Stimulated activated CD4-positive, alpha-beta T cell treated with anti-CD3 and anti-CD28 coated beads, Interleukin-1b, Interleukin-23, amount 100 ng/mL, for 1 hour (primary cell): ENCODE measurements at places on chromosomes 2 and 18.

- no peak for DNase-seq
These were observed 397.4 kb upstream of the SALL3 start for GRCh38 chr18:78582181-78582709.

GRCh38 chr2:72367530-72368225 is 220.0 kb upstream of the CYP26B1 start:
- DNase-seq, result no peak

GRCh38 chr2:42092084-42092996 is 44.5 kb downstream of the PKDCC start:
- DNase-seq, result no peak

DNA sequence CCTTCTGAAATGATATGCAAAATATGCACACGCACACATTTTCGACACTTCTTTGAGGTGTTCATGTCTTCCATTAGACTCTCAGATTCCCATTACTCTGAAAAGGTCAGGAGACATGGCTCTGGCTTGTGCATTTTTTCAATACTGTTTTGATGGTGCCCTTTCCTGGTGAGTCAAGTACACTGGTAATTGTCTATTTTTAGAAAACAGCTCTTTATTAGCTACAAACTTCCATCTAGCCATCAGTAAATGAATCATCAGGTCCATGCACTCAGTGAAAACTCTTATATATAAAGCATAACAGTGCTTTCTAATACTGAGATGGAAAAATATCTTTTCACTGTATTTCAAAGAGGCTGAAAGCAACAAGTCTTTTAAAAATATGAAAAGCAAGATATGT is 194.9 kb downstream of the GALNT1 start:
- no peak for DNase-seq

DNA sequence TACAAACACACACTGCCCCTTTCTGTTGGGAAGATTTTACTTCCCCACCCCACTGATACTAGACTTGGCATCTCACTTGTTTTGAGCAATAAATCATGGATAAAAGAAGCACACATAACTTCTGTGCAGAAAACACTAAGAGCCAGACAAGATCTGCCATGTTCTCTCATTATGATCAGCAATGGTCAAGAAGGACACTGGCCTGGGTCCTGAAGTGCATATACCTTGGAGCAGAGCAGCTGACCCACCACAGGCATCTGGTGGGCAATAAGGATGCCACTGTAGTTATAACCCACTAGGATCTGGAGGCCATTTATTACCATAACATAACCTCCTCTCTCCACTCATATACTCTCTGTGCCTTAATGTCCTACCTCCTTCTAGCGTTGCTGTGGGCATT is 338.3 kb downstream of the NCKAP5 start:
- no peak for DNase-seq

GRCh38 chr2:100812573-100812972 is 7.4 kb upstream of the NPAS2 start:
- DNase-seq, result no peak

GRCh38 chr18:62664414-62664813 is 50.9 kb upstream of the PHLPP1 start:
- DNase-seq, result no peak

- no peak for DNase-seq
These were observed 61.6 kb downstream of the AAK1 start for GRCh38 chr2:69581774-69582581.

- DNase-seq, result no peak
These were observed 127.7 kb downstream of the SMAD2 start for GRCh38 chr18:47802802-47803201.

DNA sequence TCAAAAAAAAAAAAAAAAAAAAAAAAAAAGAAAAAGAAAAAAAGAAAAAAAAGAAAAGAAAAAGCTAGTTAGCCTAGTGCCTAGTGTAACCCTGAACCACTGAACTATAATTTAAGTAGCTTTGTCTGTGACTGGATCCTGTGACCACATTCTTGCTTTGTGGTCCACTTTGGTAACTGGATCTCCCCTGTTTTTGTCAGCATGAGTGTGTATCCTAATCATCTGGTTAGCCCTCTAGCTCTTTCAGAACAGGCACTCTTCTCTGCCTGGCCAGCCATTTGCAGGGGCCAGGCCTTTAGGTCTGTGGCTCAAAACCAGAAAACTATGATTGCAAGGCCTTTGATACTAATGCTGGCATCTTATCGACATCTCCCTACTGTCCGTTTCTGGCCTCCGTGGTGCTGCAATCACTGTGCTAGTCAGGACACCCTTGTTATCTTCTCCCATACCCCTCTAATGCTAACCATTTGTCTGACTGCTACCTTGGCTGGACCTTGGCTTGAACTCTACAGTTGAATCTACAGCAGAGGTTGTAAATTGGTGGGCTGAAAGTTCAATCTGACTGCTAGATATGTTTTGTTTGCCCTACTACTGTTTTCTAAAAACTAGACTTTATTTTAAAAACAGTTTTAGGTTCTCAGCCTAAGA is 40.5 kb downstream of the RBKS start:
- no peak for DNase-seq
